ENCODE measurements at places on chromosomes 1 and 21.
A peak's percentile ranks its signal among the peaks of the same experiment; 100 is the strongest.

- no peak for DNase-seq
Measured at GRCh38 chr1:116504308-116505156, 66.3 kb downstream of the CD58 start.

DNA sequence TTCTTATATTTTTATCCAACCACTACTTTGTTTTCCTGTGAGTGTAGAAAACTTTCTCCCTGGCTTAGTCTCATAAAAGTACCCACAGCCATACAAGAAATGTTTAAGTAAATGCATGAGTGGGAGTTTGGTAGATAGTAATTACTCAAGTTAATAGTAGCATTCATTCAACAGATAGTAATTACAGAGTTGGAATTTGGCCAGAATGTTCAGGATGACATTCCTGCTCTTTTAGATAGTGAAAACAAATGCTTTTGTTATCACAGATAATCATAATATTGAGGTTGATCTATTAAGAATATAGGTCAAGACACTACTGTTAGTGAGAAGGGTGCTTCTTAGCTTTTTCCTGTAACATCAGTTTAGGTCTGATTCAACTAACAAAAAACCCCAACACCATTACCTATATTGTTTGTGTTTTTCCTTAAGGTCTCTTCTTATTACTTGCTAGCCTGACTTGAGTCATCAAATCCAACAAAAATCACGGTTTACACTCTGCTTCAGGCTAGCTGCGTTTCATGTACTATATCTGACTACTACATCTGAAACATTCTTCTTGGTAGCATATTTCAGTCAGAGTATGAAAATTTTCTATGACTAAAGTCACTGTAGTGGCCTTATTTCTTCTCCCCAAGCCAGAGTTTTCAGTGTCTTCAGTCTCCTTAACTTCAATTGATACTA, 163.7 kb downstream of the HS2ST1 start:
- no peak for DNase-seq

DNA sequence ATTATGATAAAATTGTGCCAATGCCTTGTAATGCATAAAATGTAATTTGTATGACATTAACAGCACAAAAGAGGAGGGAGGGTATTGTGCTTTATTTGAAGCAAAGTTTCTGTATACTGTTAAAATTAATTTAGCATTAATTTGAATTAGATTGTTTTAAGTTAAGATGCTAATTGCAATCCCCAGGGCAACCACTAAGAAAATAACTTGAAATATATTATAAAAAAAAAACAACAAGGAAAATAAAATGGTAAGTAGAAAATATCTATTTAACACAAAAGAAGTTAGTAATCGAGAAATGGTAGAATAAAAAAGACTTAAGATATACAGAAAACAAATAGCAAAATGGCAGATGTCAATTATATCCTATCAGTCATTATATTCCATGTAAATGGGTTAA, 131.4 kb upstream of the KAZN start:
- no peak for DNase-seq

- no peak for DNase-seq
Measured at GRCh38 chr21:17726047-17726829, 92.9 kb downstream of the C21orf91 start.

DNA sequence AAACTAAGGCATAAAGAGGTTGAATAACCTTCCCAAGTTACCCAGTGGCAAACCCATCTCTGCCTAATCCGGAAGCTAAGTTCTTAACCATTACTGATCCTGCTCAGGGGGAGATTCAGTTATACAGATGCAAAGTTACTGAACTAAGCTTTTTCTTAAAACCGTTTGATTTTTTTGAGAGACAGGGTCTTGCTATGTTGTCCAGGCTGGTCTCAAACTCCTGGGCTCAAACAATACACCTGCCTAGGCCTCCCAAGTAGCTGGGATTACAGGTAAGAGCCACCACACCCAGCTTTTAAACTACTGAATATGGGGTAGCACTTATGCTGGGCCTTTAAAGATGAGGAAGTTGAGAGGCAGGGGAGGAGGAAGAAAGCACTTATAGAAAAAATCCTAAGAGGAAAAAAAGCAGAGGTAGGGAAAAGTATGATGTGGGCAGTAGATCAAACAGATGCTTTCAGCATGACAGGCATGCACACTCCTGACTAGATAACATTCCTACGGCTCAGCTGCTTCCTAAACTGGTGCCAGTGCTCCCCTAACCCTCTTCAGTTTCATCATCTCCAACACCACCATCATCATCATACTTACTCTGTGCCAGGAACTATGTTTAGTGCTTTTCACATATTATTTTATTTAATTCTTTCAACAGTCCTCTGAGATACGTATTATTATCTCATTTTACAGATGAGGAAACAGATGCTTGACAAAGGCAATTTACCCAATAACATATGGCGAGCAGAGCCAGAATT, 5.8 kb downstream of the PAFAH2 start:
- no peak for DNase-seq

DNA sequence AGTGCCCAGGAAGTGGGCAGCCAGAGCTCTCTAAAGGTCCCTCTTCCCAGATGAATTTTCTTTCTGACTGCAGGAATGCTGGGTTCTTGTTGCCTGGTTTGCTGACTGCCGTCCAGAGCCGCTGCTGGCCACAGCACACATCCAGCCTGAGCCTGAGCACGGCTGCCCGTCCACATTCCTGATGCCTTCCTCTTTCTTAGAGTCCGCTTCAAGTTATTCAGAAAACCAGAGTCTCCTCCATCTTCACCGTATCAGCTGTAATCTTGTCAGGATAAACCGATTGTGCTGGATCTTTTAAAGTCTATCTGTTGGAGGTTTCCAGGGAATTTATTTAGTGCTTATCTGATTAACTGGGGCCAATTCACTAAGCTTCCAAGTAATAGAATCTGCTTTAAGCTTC, 84.8 kb upstream of the BCAR3 start:
- DNase-seq, result no peak

GRCh38 chr1:39317910-39318633, 113.6 kb downstream of the MACF1 start:
- DNase-seq, result no peak

GRCh38 chr1:155698382-155699038, 9.6 kb downstream of the DAP3 start:
- DNase-seq, result no peak

DNA sequence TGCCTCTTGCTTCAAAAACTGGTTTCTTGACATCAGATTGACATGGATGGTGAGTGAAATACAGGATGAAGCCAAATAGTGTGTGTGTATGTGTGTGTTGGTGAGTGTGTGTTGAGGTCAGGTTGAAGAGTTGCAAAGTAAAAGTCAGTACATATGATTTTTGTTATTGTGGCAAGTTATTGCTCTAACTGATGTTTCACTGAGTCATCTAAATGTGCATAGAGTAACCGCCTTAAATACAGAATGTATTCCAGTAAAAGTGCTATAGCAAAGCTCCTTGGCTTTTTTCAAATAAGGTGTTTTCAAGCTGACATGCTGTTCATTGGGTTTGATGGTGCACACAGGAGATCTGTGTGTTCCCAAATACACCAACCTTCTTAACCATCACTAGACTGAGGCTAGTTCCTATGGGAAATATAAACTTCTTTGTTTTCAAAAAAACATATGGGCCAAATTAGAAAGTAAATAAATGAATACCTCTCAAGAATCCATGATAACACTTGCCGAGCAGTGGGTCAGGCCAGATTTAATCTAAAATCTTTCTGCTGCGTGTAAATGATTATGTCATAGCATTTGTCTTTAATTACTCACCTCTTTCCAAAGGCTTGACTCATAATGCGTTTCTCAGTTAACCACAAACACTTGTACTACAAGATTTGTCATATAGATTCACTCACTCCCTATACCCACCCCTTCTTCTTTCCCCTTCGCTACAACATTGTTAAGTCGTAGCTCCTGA, 151.1 kb downstream of the LYPLAL1 start:
- DNase-seq, result no peak

DNA sequence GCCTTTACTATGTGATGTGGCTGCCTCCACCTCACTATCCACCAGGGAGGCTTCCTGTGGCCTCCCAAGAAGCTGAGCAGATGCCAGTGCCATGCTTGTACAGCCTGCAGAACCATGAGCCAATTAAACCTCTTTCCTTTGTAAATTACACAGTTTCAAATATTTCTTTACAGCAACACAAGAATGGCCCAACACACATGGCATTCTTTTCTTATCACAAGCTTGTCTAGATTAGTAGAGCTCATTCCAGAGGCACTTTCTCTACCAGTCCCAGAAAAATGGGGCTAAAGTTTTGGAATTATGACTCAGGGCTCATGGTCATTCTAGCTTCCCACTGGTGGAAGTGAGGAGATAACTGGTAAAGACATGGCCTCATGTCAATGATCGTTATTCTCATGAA, 655.2 kb downstream of the LMO4 start:
- no peak for DNase-seq

GRCh38 chr1:6491480-6491962, at the start of gene PLEKHG5:
Gene PLEKHG5 (minus strand): TSS chr1:6491667. CDS start chr1:6477571, 14,096 bp downstream.
- no peak for DNase-seq

- no peak for DNase-seq
Measured at GRCh38 chr1:102097451-102097850, 100.7 kb upstream of the OLFM3 start.

DNA sequence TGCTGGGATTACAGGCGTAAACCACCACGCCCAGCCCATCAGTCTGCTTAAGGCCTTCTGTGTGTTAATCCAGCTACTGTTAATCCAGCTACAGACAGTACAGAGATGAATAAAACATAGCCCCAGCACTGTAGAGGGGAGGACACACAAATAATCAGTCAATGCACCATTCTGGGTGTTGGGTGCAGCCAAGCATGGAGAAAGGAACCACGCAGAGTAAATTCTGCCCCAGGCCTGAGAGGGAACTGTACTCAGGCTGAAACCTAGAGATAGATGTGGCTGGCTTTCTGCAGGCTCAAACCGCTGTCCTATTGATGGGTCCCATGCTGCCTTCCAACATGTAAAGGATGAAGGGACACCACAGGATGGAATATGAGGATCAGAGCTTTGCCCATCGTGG, 136.8 kb upstream of the IGSF21 start:
- DNase-seq, result no peak

DNA sequence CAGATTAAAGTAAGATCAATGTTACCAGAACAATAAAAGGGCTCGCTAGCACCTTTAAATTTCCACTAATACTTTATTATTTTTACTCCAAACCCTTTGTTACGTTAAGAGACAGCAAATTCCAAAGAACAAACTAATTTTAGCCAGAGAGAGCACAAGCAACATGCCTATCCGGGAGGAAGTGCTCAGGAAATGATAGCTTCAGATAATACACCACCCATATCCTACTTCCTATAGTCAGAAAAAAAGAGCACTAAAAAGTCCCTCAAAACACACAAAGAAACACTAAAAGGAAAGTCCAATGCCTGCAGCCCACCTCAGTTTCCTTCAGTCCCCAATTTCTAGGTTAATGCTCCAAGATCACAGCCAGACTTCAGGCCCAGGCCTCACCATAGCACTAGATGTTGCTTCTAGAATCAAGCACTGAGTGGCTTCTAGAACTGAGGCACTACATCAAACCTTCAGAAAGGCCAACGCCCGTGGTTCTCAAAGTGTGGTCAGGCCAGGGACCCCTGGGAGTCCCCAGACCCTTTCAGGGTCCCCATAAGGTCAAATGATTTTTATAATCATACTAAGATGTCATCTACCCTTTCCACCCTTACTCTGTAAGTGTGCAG, 142.6 kb downstream of the PSMG1 start:
- no peak for DNase-seq

- peak; percentile 79 for DNase-seq
Measured at GRCh38 chr1:236292425-236292824, 10.7 kb upstream of the ERO1B start.

- DNase-seq, result no peak
Measured at GRCh38 chr1:54506594-54506993, 41.4 kb upstream of the ACOT11 start.

- DNase-seq, result no peak
Measured at GRCh38 chr1:172966844-172967540, 83.7 kb downstream of the TNFSF18 start.

- no peak for DNase-seq
Measured at GRCh38 chr1:36304970-36305914, 926 bp upstream of the SH3D21 start.

- DNase-seq, result peak; percentile 55
Measured at GRCh38 chr1:144551543-144552424, 40.9 kb upstream of the PPIAL4F start.

GRCh38 chr1:244095529-244095911, 44.4 kb downstream of the ZBTB18 start:
- DNase-seq, result no peak

DNA sequence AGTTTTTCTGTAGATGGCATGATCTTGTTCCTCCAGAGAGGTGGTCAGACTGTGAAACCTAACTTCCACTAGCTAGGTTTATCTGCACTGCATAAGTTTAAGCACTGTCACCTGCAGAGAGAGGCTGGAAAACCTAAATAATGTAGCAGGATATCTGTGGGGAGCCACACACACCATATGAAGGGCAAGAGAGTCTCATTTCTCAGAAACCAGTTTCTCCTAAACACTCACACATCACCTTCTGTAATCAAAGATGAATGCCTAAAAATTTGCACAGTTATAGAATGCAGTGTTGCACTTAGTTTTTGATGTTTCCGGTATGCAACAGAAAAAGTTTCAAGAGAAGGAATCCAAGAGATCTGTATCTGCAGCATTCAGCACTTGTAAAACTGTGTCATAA, 654.6 kb downstream of the ADGRL2 start:
- DNase-seq, result no peak

- DNase-seq, result no peak
Measured at GRCh38 chr1:201584471-201585092, 45.7 kb downstream of the NAV1 start.

GRCh38 chr21:37139902-37140301, 66.8 kb downstream of the TTC3 start:
- DNase-seq, result no peak

- DNase-seq, result no peak
Measured at GRCh38 chr1:211734359-211734758, 58.9 kb upstream of the NEK2 start.

- no peak for DNase-seq
Measured at GRCh38 chr1:181135815-181136737, 47.6 kb downstream of the IER5 start.

DNA sequence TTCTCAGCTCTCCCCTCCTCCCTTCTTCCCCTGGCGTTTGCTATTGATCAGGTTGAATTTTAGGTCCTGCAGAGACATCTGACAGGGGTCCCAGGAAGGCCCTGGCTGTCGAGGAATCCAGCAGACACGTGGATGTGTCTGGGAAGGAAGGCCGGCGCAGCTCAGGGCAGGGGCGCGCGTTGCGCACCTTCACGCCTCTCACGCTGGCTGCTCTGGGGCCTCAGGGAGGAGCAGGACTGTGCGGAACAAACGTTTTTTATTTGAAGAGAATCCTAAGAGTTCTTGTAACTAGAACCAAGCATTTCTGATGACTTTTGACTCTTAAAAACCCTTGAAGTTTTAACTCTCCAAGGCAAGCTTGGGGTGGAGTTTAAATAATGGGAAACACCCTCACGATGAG, 54.2 kb downstream of the SLC37A1 start:
- DNase-seq, result no peak

Data from NCI-H146 (cell line).